Stimulated activated CD8-positive, alpha-beta memory T cell treated with anti-CD3 and anti-CD28 coated beads, Interleukin-4, amount 100 ng/mL, for 4 hours (primary cell): ENCODE measurements at places on chromosomes 3 and 15.

- DNase-seq, result no peak
These were observed 33.6 kb downstream of the PLSCR4 start for GRCh38 chr3:146217324-146217723.

- DNase-seq, result no peak
These were observed 164.1 kb upstream of the CHRNA7 start for GRCh38 chr15:31866248-31866647.

DNA sequence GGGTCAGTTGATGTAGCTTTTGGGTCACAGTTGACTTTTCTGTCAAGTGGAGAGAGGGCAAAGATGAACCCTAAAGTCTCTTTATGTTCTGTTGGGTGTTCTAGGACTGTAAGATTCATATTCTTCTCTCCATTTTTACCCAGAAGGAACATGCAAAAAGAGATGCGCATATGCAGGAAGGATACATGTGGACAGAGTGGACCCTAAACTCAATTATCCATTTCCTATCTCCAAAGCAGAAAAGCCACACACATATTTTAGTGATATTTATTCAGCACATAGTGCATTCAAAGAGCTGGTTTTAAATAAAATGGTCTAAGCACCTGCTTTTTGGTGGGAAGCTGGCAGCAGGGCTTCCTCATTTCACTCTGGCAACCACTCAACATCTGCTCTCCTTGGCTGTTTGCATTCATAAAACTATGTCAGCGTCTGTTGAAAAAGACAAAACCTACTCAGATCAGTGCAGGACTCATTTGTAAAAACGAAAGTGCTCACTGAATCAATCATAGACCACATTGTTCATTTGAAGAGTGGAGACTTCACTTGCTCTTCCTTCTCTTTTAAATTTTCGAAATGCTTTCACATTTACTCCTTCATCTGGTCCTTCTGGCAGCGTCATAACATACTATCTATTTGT is 96.6 kb downstream of the SEMA6D start:
- no peak for DNase-seq

- DNase-seq, result no peak
These were observed 71.5 kb downstream of the FOXP1 start for GRCh38 chr3:71512000-71512399.

DNA sequence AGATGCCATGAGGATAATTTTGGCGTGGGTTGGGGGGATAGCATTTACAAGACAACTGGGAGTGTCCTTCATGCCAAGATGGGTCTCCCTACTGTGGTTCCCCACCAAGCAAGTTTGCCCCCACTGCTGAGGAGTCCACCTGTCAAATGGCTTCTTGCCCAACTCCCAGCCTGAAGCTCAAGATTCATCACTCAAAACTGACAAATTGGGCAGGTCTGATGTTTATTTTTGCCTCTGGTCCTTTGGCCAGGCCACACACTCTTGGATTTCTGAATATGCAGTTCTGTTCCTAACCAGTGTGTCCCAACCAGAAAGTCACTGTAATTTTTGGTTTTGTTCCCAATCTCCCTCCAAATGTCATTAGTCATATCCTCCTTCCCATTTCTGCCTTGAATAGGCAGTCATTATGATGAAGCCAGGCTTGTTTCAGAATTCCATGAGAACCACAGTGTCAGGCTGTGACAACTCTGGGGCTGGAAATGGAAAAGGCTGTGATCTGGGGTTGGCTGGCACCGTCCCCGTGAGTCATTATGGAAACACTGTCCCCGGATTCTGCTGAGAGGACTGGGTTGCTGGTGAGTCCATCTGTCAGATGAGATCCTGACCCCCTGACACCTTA is 29.3 kb upstream of the MEF2A start:
- DNase-seq, result no peak

- DNase-seq, result no peak
These were observed 389.3 kb downstream of the MCTP2 start for GRCh38 chr15:94620632-94621031.

- no peak for DNase-seq
These were observed 19.3 kb upstream of the ETV5 start for GRCh38 chr3:186128158-186128557.

DNA sequence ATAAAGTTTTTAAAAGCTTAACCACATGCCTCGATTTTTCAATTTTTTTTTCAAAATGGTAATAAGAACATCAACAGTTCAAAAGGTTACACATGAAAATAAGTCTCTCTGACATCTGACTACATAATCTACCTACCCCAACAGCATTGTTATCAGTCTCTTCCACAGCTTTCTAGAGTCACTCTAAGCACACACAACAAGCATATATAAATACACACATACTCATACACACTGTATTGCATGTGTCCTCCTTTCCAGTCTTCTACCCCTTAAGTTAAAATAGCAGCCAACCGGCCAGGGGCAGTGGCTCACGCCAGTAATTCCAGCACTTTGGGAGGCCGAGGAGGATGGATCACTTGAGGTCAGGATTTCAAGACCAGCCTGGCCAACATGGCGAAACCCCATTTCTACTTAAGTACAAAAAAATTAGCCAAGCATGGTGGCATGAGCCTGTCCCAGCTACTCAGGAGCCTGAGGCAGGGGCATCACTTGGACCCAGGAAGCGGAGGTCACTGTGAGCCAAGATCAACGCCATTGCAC is 12.2 kb downstream of the TBL1XR1 start:
- DNase-seq, result no peak
